ENCODE measurements at places on chromosomes 7 and 10. TPM values are rescaled to one million over a fixed set of nuclear protein-coding genes. Genes with fewer than 3 reads are reported as not detected.
A peak's percentile ranks its signal among the peaks of the same experiment; 100 is the strongest.

GRCh38 chr10:88379575-88379974, 203.5 kb downstream of the RNLS start:
- no peaks in the 10 kb centered on the region for H3K36me3 ChIP-seq
- no peaks in the 10 kb centered on the region for H3K4me1 ChIP-seq
- no peak for DNase-seq
- no peaks in the 10 kb centered on the region for H3K27me3 ChIP-seq
- H3K4me3 ChIP-seq, result no peak overlapping the region
- H3K27ac ChIP-seq, result no peak overlapping the region

DNA sequence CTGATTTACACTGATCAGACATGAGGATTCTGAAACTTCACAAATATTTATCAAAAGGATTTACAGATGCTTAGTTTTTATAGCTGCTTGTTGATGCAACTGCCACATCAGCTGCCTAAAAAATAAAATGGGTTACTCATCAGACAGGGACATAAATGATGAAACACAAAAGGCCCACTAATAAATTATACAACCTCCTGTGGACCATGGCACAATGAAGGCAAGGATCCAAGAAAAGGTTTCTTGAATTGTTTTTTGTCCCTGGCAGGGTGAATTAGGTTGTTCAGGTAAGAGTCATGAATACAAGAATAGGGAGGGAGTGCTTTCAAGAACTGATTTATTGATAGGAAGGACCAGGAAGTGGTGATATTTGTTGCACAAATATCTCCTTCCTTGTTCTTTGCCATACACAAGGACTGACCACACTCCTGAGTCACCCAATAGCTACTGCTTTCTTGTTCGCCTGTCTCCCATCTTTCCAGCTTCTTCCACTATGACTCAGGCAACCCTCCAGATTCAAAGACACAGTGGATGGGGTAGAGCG, 234.5 kb downstream of the AHR start:
- H3K27ac ChIP-seq, result no peak overlapping the region
- DNase-seq, result no peak
- no peaks in the 10 kb centered on the region for H3K4me1 ChIP-seq
- no peaks in the 10 kb centered on the region for H3K36me3 ChIP-seq
- H3K4me3 ChIP-seq, result no peak overlapping the region

DNA sequence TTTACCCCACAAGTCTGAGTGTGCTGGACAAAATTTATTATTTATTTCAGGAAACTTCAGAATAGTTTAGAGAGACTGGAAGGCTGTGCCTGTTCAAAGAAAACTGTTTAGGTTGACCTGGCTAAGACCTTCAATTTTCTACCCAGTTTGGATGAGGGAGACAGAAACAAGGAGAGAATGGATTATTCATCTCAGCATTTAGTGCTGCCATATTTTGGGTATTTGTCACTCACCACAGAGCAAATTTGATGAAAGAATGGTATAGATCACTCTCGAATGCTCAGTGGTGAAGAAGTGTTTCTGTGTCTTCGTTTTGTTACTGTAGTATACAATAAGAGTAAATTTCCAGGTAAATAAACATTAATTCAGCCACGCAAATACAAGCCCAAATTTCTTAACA, 71.8 kb downstream of the SEMA3C start:
- H3K36me3 ChIP-seq, result no peaks in the 10 kb centered on the region
- DNase-seq, result no peak
- H3K27me3 ChIP-seq, result no peaks in the 10 kb centered on the region

GRCh38 chr10:50417486-50417885, 166.2 kb upstream of the ASAH2 start:
- no peak overlapping the region for H3K27ac ChIP-seq
- peak overlapping the region; percentile 7 for H3K4me3 ChIP-seq
- peaks cover 7% of the 10 kb centered on the region for H3K4me1 ChIP-seq
- no peaks in the 10 kb centered on the region for H3K27me3 ChIP-seq
- no peak for DNase-seq
- no peaks in the 10 kb centered on the region for H3K36me3 ChIP-seq

DNA sequence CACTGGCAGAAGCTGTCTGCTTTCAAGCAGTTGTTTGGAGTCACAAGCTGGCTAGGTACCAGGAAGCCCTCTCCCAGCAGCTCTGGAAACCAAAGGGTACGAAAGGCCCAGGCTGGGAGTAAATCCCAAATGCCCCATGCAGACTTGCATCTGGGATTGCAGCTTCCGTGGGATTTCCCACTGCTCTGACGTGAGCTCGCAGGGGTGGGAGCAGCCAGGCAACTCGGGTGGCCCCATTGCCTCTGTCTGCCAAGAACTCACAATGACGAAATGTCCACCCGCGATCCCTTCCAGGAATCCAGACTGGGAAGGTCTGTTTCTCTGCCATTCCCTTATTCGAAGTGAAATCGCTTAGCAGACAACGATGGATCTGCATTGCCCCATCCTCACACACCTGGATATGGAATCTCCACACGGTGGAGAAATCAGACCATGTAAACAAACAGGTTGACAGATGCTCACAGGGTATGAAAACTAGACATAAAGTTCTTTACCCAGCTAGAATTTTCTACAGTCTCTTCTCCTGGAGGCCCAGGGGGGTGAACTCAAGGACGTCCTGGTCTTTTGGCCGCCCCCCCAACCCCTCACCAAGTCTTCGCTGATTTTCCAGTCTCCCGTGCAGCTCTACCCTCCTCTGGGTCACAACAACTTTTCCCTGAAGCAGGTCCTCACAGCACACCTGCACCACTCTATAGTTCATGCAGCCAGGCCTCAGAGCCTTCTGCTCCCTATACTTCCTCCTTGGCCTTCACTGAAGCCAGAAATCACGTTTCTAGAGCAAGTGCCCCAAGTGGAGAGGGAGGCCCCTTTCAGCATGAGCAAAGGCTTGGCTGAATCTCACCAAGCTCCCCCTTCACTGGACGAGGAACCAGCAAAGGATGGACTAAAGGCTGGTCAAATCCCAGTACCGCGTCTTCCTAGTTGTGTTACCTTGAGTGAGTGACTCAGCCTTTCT, 20.0 kb downstream of the SH3PXD2A start:
- no peak overlapping the region for H3K4me3 ChIP-seq
- H3K4me1 ChIP-seq, result no peaks in the 10 kb centered on the region
- H3K36me3 ChIP-seq, result no peaks in the 10 kb centered on the region
- no peaks in the 10 kb centered on the region for H3K27me3 ChIP-seq
- no peak for DNase-seq

DNA sequence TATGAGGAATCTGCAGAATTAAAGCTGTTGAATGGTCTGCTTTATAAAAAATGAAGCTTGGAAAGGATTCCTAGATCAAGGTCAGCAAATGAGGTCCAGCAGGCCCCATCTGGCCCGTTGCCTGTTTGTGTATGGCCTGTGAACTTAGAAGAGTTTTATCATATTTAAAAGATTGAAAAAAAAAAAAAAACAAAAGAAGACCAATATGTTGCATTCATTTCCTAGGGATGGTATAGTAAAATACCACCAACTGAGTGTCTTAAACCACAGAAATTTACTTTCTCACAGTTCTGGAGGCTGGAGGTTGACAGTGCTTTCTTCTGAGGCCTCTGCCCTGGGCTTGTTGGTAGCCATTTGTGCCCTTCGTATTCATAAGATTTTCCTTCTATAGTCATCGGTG, 109.2 kb downstream of the PPP1R3A start:
- DNase-seq, result no peak
- H3K27ac ChIP-seq, result no peak overlapping the region
- H3K27me3 ChIP-seq, result no peaks in the 10 kb centered on the region
- H3K4me3 ChIP-seq, result no peak overlapping the region
- no peaks in the 10 kb centered on the region for H3K36me3 ChIP-seq

GRCh38 chr10:51422311-51423120, 276.9 kb downstream of the CSTF2T start:
- DNase-seq, result peak; percentile 29
- no peak overlapping the region for H3K4me3 ChIP-seq
- H3K27ac ChIP-seq, result no peak overlapping the region
- no peaks in the 10 kb centered on the region for H3K4me1 ChIP-seq
- no peaks in the 10 kb centered on the region for H3K36me3 ChIP-seq

DNA sequence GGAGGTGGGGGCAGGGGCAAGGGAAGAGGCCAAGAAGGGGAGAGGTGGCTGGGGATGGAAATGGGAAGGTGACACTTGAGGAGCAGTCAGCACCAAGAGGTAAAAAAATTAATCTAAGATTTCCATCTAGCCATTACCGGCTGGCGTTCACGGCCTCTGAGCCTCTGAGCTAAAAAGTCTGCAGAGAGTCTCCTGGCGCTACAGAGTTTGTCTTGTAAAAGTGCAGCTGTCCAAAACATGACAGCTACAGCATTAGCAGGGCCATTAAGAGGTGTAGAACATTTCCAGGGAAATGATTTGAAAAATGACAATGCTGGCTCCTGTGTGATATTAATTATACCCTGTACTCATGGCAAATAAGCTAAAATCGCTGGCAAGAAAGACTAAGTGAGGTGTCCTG, 167.6 kb downstream of the LRMDA start:
- H3K36me3 ChIP-seq, result no peaks in the 10 kb centered on the region
- H3K27ac ChIP-seq, result no peak overlapping the region
- no peaks in the 10 kb centered on the region for H3K4me1 ChIP-seq
- no peak overlapping the region for H3K4me3 ChIP-seq

GRCh38 chr7:613442-614140, 93.9 kb upstream of the PDGFA start:
- peaks cover 59% of the 10 kb centered on the region for H3K4me1 ChIP-seq
- no peak for DNase-seq
- H3K27ac ChIP-seq, result no peak overlapping the region
- H3K4me3 ChIP-seq, result no peak overlapping the region
- no peaks in the 10 kb centered on the region for H3K36me3 ChIP-seq

DNA sequence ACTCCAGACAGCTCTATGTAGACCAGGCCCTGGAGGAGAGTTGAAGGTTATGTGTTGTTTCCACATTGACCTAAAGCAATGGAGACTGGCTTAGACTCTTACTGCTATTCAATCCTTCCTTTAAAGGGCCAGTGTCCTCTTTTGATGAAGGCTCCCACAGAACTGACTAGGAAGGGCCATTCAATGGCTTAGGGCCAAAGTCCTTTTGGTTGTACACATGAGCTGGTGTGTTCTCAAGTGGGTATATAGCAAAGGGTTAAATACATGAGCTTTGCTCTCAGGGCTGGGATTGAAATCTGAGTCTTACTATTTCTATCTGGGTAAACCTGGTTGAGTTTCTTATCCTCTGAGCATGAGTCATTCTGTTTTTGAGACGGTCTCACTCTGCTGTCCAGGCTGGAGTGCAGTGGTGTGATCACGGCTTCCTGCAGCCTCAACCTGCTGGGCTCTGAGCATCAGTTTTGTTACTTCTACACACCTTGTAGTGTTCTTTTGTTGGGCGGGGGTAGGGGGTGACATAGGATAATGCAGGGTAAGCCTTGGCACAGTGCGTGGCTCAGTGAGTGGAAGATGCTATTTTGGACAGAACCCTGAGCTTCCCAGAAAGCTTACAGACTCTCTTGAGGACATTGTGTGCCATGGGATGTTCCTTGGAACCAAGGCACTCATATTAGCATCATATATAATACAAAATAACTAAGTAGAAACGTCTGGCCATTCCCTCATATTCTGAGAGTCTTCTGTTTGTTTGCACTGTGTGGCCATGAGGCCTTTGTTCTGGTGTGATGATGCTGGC, 90.1 kb downstream of the ABCC2 start:
- H3K4me3 ChIP-seq, result no peak overlapping the region
- H3K27ac ChIP-seq, result no peak overlapping the region
- peaks cover 6% of the 10 kb centered on the region for H3K36me3 ChIP-seq
- H3K27me3 ChIP-seq, result no peaks in the 10 kb centered on the region

- peaks cover 2% of the 10 kb centered on the region for H3K36me3 ChIP-seq
- H3K4me3 ChIP-seq, result no peak overlapping the region
- no peak overlapping the region for H3K27ac ChIP-seq
- DNase-seq, result no peak
Observed at GRCh38 chr7:74398426-74398825, 55.3 kb upstream of the GTF2IRD1 start.

DNA sequence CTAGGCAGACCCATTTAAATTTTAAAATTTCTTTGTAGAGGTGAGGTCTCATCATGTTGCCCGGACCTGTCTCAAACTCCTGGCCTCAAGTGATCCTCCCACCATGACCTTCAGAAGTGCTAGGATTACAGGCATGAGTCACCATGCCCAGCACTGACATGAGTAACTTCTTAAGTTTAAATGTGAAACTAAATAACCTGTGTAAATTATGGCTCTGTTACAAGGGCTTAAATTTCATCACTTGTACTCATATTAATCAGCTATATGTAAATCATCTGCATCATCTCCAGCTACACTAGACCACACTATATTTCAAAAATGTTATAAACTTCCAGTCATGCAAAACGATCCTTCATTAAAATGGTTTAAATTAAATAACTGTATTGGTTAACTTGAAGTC, 56.1 kb downstream of the ATAD1 start:
- DNase-seq, result no peak
- H3K36me3 ChIP-seq, result peaks cover 23% of the 10 kb centered on the region
- no peak overlapping the region for H3K4me3 ChIP-seq
- H3K4me1 ChIP-seq, result no peaks in the 10 kb centered on the region
- no peak overlapping the region for H3K27ac ChIP-seq
- H3K27me3 ChIP-seq, result no peaks in the 10 kb centered on the region

- no peaks in the 10 kb centered on the region for H3K4me1 ChIP-seq
- no peak for DNase-seq
- H3K27me3 ChIP-seq, result no peaks in the 10 kb centered on the region
- no peak overlapping the region for H3K4me3 ChIP-seq
Observed at GRCh38 chr10:129568583-129569344, 101.7 kb downstream of the MGMT start.

DNA sequence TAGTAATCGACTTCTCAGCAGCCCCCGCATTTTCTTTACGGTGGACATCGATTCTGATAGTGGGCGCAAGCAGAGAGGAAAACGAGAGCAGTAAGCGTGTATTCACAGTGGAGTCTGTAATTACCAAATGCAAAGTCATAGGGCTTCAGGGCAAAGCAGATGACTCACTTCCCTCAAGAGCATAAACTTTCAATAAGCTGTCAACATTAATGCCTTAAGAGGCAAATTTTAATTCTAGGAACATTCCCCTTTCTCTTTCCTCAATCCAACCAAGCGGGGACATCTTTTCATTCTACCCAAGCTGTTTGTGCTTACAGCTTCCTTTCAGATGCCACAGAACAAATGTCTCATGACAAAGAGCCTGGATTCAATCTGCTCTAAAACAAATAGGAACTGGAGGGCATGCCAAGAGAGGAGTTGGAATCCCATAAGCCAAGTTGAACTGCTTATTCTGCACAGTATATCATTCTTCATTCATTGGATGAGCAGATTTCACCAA, 48.6 kb downstream of the MALSU1 start:
- H3K4me1 ChIP-seq, result peaks cover 6% of the 10 kb centered on the region
- no peak overlapping the region for H3K4me3 ChIP-seq
- no peaks in the 10 kb centered on the region for H3K27me3 ChIP-seq
- no peaks in the 10 kb centered on the region for H3K36me3 ChIP-seq
- H3K27ac ChIP-seq, result no peak overlapping the region

Gene MGMT
- 19.7 TPM for total RNA-seq

Gene KCNH2
- 0.39 TPM for total RNA-seq

Gene KLF14
- total RNA-seq, result not detected

Gene MAGI2
- 0.27 TPM for total RNA-seq

Gene GIMAP7
- 66.3 TPM for total RNA-seq

Gene OR2A12
- total RNA-seq, result not detected

Gene CTAGE8
- total RNA-seq, result 0.33 TPM

Gene TFR2
- total RNA-seq, result 9.8 TPM

Gene SLC13A1
- not detected for total RNA-seq

Gene CFAP43
- total RNA-seq, result not detected

Gene ZNF438
- total RNA-seq, result 3.7 TPM

Gene EPDR1
- 1.4 TPM for total RNA-seq
